Activated CD8-positive, alpha-beta memory T cell treated with anti-CD3 and anti-CD28 coated beads for 48 hours (primary cell): ENCODE measurements at places on chromosomes 7 and 10.

- no peak for DNase-seq
Observed at GRCh38 chr10:132113206-132113605, 47.5 kb downstream of the JAKMIP3 start.

- no peak for DNase-seq
Observed at GRCh38 chr7:139990142-139990535, 72.6 kb downstream of the PARP12 start.

- no peak for DNase-seq
Observed at GRCh38 chr7:2955269-2955668, 88.4 kb downstream of the CARD11 start.

- no peak for DNase-seq
Observed at GRCh38 chr10:77226853-77227565, 410.6 kb downstream of the KCNMA1 start.

DNA sequence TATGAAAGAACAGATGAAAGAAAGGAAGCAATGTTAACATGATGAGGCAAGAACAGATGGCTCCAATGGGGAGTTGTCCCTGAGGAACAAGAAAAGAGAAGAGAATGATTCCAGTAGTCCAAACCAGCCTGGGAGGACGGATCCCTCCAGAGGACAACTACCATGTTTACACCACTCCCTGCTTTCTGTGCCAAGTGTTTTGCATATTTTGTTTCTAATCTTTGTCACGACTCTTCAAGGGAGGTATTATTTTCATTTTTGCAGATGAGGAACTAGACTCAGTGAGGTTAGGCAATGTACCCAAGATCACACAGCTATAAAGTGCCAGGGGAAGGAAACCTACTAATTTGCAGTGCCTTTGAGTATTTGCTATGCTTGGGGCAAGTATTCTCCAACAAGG, 116.2 kb downstream of the PARP12 start:
- no peak for DNase-seq

GRCh38 chr7:89357121-89357520, 561.6 kb upstream of the TEX47 start:
- no peak for DNase-seq

- no peak for DNase-seq
Observed at GRCh38 chr7:1721047-1721690, 51.1 kb downstream of the ELFN1 start.

DNA sequence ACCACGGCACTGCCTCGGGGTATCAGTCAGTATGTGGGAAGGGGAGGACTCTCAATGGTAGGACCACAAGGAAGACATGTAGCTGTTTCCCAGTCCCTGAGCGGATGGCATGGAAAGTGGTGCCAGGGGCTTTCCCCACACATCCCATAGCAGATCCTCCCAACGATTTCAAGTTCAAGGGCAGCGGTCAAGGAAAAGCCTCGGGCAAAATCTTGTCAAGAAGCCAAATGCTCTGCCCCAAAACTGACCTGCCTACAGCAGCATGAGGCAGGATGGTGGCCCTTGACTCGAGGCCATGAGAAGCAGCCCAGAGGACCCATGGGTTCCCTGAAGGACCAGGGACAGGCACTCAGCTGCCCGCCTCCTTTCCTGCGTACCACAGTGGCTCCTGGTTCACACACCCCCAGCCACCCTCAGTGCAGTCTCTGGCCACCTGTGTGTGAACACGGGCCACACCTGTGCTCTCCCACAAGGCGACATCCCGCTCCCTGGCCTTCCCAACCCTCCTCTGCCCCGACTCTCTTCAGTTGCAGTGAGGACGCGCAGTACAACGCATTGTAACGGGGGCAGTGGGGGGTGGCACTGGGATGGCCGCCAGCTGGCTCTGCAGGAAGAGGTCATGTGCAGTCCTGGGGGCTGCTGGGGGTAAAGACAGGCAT, 43.6 kb downstream of the CTBP2 start:
- DNase-seq, result no peak

DNA sequence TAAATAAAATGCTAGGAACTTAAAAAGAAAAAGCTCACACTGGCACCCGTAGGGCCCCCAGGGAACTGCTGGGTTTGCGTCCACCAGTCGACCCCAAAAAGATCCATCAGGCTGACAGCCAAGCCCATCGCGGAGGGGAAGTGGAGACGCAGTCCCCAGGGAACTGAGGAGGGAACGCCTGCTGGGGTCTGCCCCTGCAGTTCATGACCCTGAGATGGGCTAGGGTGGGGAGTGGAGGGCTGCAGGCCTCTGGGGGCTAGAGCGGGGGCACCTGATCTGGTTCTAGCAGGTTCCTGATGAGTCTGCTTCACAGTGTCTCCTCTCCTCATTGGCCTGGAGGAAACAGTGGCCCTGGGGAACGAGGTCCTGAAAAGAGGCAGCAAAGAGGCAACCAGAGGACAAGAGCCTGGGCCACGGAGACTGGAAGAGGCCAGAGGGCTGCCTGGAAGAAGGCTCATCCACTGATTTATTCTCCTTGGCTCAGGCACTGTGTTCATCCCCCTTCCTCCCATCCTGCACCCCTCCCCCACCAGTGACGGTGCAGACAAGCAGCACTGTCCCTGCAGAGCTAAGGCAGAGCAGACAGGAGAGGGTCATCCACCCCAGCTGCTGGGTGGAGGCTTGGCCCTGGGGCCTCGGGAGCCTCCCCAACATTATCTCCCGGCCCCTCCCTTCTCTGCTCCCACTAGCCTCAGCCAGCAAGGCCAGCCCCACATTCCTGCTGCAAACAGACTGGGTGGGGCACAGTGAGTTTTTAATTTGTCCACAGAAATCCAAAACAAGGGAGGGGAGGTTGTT, 24.7 kb upstream of the HSPA12A start:
- no peak for DNase-seq

DNA sequence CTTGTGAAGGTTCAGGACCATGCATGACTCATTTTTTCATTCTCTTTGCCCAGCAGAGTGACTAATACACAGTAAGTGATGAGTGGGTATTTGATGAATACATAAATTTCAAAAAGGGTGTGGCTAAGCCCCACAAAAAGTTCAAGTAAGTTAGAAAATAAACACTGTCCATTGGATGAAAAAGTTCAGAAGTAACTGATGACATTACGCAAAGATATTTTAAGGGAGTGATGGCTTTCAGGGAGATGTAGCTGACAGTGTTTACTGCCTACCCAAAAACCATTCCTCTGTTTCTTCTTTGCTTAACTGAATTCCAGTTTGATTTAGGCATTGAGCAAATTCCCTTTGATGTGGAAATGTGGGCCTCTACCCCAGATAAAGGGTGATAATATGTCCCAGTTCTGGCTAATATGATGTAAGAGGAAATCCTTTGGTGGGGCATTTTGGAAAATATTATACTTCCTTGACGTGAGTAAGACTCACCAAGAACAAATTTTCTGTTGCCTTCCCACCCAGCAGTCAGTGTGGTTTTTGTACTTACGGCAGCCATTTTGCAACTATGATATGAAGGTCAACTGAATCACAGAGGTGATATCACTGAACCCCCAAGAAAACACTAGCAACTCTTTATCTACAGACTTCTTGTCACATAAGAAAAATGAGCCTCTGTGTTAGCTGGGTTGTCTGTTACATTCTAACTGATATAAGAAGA, 29.0 kb upstream of the EBLN1 start:
- no peak for DNase-seq

- DNase-seq, result no peak
Observed at GRCh38 chr10:22681783-22682183, 32.6 kb downstream of the PIP4K2A start.

DNA sequence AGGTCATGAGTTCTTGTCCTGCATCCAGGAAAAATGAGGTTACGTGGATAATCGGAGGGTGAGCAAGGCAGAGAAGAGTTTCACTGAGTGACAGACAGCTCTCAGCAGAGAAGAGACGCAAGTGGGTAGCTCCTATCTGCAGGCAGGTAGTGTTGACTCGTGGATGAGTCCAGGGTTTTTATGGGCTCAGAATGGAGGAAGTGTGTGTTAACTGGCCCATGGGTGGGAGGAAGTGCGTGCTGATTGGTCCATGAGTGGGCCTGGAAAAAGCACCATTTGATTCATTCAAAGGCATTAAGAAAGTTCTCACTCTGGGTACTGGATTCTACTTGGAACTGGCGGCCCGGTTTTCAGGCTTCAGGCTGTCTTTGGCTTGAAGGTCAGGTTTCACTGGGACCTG, 4.8 kb upstream of the DMTF1 start:
- DNase-seq, result no peak

DNA sequence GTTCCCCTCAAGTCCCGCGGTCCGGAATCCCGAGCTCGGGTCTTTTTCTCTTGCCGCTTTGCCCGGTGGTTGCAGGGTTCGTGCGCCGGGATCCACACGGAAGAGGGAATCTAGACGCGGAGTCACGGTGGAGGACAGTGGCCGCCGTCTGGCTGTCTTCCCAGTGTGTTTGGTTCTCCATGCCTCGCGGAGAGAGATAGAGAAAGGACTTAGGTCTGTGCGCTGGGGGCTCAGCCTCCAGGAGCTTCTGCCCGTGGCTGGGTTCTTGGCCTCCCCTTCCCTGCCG, 1.6 kb downstream of the FFAR4 start:
- no peak for DNase-seq

- DNase-seq, result no peak
Observed at GRCh38 chr10:110150046-110150445, 57.4 kb upstream of the MXI1 start.

GRCh38 chr7:69843653-69844052, 245.4 kb downstream of the AUTS2 start:
- no peak for DNase-seq

- DNase-seq, result no peak
Observed at GRCh38 chr7:142563470-142563869, 185.8 kb upstream of the PRSS1 start.

- DNase-seq, result no peak
Observed at GRCh38 chr7:151025924-151026671, 1.8 kb upstream of the ATG9B start.

- DNase-seq, result no peak
Observed at GRCh38 chr10:116254422-116255155, 18.4 kb downstream of the GFRA1 start.

- DNase-seq, result no peak
Observed at GRCh38 chr7:11591943-11592342, 240.1 kb downstream of the THSD7A start.

- no peak for DNase-seq
Observed at GRCh38 chr10:76738991-76739390, 898.6 kb downstream of the KCNMA1 start.

DNA sequence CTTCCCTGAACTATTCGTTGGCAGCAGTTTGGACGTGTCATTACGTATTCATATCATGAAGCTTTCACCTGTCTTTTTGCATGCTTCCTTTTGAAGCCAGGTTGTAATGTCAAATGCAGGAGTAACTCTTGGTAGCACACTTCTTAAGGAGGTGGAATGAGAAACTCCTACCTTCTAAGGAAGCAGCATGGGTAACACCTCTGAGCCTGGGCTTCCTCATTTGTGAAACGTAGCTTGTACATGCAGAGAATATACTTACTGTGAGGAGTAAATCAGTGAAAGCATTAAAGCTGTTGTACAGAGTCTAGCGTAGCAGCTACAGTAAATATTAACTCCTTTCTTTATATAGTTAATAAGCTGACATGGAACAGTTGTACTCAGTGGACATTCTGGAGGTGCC, 21.1 kb downstream of the CUL1 start:
- no peak for DNase-seq

DNA sequence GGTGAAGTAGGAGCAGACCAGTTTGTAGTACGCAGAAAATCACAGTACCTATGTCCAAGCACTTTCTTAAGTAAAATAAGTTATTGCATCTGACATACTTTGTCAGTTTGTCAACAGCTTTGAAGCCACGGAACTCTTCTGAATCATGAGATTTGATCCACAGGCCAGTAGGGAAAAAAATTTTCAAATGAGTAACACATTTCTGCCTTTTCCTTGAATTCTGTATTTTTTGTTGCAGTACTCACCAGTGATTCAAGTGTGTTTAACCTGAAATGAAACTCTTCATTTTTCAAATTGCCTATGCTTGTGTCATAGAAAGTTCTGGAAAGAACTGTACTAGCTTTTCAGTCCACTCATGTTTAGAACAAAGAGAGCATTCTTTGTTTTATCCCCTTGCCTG, 337.7 kb downstream of the GATA3 start:
- no peak for DNase-seq

DNA sequence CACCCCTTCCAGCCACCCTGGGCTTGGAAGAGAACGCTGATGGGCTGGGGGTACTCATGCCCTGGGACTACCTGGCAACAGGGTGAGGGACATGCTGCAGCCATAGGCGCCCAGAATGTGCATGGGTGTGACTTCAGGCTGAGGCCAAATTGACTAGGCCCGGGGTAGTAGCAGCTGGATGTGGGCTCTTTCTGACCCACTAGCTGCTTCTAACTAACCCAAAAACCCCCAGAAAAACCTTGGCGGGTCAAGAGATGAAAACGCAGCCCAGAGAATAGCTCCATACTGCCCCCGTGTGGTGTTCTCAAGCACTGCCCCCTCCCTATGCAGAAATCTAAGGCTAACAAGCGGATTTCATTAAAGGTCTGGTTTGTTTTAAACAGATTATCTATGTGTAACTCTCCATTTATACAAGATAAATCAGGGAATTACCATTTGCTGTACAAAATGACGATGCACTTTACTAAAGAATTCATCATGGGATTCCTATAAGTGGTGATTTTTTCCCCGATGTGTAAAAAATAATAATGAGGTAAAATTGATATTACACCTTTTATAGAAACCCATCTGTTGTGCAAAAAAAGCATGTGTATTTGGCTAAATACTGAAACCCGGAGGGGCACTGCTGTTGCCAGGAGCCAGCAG, 4.2 kb downstream of the SMARCD3 start:
- no peak for DNase-seq

DNA sequence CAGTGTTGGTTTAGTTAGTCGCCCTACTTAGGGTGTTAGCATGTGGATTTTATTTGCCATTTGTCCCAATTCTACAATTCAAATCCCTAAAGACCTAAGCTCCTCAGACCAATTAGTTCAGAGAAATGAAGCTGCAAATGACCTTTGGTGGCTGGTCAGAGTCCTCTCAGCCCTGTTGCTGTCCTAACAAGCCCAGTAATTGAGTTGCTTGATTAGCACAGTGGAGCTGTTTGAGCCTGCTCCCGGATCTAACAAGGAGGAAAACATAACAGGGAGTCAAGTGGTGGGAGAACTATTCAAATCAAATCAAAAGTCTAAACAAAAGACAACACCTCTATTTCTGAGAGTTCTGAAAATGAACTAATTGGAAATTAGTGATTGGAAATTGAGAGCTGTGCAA, 22.1 kb downstream of the ZDHHC6 start:
- DNase-seq, result no peak

DNA sequence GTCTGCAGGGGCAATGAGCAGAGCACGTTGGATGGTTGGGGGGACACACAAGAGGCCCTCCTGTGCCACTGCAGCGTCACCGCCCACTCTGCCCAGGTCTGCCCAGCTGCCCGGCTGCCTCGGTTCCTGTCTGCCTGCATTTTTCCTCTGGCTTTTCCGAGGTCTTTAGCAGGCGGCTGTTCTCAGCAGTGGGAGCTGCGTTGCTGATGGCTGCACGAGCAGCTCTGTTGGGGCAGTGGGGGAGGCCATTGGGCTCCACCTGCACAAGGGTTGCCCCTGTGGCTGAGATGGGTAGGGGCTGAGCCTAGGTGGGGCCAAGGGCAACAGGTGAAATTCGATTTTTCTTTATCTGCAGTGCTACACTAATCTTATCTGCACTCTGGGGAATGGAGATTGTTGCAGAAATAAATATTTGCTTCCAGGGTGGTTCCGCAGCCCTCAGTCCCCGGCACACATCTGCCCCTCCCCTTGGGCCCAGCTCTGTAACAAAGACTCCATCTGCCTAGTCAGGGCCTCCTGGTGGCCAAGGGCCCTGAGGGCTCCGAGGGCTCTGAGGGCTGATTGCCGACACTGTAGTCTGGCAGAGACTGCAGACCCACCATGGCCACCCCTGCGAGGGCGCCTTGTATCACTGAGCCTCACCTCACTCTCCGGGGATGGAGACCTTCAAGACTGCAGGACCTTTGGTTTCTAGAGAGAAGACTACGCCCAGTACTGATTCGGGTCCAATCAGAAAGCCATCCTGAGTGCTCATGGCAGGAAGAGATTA, 141.7 kb upstream of the SHH start:
- DNase-seq, result no peak
